ENCODE measurements at places on chromosomes 1 and 21.

- no peak for DNase-seq
Observed at GRCh38 chr1:183720028-183720427, 66.9 kb upstream of the APOBEC4 start.

DNA sequence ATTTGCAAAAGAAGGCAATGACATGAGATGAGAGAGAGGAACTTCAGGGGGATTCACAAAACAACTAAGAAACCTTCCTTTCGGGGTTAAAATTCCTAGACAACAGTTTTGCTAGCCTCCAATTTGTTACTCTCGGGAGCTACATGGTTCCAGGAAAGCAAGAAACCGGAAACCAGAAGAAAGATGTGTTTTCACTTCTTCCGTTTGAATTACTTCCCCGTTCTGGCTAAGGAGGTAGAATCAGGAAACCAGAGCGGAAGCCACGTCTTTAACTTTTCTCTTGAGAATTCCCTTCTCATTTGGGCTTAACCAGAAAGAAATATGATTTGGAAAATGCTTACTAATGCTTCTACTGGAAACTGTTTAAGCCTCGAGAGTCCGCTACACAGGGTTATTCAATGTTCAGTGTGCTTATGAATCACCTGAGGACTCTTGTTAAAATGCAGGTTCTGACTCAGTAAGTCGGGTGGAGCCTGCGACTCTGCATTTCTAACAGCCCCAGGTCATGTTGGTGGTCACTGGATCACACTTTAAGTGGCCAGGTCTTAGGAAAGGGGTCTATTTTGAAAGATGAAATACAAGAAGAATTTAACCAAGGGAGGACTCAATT is 43.5 kb upstream of the MCOLN3 start:
- DNase-seq, result no peak

GRCh38 chr21:42421018-42421793 is 17.5 kb downstream of the UBASH3A start:
- DNase-seq, result no peak

GRCh38 chr21:42781150-42781970 is 98.0 kb downstream of the WDR4 start:
- no peak for DNase-seq

- no peak for DNase-seq
Observed at GRCh38 chr1:17309426-17310067, 1.6 kb downstream of the PADI4 start.

GRCh38 chr1:94866164-94866807 is 46.1 kb downstream of the SLC44A3 start:
- no peak for DNase-seq

DNA sequence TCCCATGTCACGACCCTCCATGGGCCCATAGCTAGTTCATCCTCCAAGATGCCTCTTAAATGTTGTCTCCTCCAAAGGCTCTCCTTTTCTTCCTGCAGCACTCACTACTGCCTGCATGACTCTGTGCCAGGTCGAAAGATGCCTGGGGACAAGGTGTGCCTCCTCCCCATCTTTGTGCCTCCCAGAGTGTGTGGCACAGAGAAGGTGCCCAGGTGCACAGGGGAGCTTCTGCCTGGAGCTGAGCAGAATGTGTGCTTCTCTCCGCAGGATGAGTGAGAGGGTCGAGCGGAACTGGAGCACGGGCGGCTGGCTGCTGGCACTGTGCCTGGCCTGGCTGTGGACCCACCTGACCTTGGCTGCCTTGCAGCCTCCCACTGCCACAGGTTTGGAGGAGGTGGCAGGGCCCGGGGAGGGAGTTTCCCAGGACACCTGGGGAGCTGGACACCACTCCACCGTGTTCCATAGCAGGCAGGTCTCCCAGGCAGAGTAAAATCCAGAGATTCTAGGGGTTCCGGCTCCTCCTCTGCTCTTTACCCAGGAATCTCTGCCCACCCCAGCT is 6.9 kb upstream of the PPM1J start:
- no peak for DNase-seq

DNA sequence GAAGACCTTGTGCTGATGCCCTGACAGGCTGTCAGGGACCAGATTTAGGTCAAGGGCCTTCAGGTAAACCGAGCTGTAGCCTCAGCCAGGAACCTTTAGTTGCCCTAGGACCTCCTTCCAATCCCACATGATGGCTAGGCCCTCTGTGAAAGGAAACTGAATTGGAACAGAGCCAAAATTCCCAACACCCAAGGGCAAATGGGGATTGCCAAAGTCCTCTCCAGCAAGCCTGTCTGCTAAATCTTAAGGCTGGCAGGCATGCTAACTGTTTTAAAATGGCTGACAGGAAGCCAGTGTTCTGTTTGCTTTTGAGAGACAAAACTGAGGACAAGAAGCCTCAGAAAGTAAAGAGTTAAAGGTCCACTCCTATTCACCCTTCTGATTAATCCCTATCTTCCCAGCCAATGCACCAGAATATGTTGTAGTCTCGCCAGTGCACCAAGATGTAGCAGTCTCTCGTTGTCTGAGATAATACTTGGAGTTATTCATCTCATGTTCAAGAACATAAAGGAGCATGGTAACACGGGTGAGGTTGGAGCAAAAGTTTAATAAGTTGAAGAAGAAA is 35.1 kb downstream of the MSTO1 start:
- DNase-seq, result no peak

Data from RWPE2 (cell line).